ENCODE measurements at places on chromosomes 16 and 17.

- no peak for DNase-seq
Measured at GRCh38 chr17:43573579-43574321, 27.6 kb upstream of the ETV4 start.

DNA sequence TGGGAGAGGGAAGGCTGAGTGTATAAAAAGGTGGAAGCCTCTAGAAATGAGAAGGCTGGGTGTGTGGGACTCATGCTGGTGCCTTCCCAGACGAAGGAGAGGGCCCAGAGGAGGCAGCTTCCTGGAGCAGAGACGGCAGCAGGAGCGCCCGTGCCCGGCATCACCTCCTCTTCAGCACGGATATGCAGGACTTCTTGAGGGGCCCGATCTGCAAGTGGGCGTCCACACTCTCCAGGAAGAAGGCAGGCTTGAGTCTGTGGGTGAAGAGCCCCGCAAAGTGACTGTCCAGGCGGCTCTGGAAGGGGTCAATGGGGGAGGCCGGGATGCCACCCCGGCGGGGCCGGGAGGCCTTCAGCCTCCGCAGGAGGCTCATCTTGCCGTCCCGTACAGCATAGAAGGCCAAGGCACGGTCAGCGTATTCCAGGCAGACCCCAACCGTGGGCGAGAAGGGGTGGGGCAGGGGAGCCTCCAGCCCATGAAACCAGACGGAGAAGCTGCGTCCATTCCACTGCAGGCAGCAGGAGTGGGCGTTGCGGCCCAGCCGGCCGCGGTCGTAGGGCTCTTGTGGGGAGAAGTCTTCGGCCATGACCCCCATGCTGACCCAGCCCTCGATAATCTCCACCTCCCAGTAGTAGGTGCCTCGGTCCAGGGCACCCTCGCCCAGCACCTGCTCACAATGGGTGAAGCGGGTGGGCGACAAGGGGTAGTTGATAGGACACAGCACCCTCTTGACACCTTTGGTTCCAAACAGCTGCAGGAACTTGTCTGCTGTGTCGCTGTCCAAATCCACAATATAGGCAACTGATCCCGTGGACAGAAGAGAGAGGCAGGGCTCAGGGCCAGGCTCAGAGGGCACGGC, 3.8 kb downstream of the TRIM47 start:
- DNase-seq = no peak

GRCh38 chr16:88881007-88881615, 14.7 kb upstream of the PABPN1L start:
- peak; percentile 19 for DNase-seq

DNA sequence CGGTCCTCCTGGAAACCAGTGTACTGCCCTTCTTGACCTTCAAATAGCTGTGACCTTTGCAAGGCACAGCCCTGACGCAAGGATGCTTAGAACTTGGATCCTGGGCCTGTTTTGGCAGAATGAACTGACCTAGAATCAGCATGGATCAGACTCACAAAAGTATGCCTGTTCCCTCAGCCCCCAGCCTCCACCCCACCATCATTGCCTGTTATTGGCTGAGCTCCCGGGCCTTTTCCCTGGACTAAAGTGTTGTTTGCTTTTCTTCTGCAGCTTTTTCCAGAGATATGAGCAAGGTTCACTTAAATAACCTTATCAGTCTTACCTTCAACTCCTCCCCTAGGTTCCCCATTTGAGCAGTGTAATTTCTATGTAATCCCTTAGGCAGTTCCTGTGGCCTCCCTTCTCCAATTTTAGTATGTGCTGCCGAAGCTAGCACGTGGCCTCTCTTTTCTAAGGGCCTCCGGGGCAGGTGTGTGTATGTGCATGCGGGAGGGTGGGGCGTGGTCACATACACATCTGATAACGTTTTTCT, 347.4 kb downstream of the MAF start:
- DNase-seq = no peak

- DNase-seq = peak; percentile 45
Measured at GRCh38 chr17:7237761-7238419, 1.4 kb downstream of the PHF23 start.

GRCh38 chr17:51087072-51087757, 33.5 kb downstream of the SPAG9 start:
- DNase-seq = peak; percentile 52

DNA sequence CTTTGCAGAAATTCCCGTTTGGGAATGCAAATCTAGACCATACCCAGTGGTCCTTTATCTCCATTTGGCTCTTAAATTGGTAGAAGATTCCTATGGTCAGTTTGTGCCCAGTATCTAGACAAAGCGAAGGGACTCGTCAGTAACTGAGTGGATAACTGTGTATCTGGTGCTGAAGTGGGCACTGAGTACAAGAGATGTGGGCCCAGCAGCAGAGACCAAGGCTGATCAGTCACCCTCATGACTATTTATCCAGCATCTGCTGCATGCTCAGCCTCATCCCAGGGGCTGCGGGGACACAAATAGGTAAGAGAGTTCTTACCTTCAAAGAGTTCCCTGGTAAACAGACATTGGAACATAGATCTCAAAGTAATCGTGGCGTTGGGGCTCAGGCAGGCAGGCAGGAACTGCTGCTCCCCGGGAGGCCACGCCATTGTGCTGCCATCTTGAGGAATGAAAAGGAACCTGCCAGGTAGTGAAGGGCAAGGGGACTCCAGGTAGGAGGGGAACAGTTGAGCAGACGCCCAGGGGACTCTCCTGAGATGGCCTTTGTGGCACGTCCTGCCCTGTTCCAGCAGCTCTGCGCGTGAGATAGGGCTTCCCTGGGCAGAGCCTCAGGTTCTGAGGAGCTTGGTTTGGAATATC, 10.3 kb downstream of the NT5M start:
- DNase-seq = peak; percentile 45

DNA sequence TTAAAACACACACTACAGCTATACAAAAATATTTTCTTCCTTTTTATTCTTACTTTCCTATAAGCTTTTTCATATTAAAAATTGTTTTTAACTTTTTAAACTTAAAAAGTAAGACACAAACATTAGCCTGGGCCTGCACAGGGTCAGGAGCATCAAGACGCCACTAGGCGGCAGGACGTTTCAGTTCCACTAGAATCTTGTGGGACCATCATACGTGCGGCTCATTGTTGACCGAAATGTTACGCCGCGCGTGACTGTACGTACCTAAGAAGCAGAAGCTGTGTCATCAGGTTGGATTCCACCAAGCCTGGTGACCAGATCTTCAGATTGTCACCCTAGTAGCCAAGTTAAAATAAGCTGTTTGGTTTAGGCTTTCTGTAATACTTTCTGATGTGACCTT, 47.1 kb downstream of the USP10 start:
- DNase-seq = no peak

DNA sequence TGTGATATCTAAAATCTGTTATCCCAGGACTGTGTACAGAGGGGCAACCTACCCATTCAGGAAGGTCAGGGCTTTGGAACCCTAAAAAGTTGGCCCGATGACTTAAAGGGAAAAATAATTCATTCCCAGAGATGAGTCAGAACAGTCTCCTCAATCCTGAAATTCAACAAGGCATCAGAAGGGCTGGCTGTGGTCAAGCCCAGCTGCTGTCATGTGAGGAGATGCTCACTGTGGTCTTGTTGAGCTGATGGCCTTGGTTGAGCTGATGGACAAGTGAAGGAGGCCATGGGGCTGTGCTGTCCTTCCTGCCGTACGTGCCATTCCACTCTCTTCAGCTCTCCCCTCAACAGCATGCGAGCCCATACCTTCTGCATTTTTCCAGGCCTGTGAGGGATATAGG, 20.9 kb upstream of the DRG2 start:
- DNase-seq = no peak

All from mammary epithelial cell (primary cell).